ENCODE measurements at places on chromosomes 4 and X.

- DNase-seq = no peak
Observed at GRCh38 chr4:99635601-99636000, 22.0 kb downstream of the C4orf54 start.

- no peak for DNase-seq
Observed at GRCh38 chrX:116278826-116279225, 108.3 kb downstream of the AGTR2 start.

DNA sequence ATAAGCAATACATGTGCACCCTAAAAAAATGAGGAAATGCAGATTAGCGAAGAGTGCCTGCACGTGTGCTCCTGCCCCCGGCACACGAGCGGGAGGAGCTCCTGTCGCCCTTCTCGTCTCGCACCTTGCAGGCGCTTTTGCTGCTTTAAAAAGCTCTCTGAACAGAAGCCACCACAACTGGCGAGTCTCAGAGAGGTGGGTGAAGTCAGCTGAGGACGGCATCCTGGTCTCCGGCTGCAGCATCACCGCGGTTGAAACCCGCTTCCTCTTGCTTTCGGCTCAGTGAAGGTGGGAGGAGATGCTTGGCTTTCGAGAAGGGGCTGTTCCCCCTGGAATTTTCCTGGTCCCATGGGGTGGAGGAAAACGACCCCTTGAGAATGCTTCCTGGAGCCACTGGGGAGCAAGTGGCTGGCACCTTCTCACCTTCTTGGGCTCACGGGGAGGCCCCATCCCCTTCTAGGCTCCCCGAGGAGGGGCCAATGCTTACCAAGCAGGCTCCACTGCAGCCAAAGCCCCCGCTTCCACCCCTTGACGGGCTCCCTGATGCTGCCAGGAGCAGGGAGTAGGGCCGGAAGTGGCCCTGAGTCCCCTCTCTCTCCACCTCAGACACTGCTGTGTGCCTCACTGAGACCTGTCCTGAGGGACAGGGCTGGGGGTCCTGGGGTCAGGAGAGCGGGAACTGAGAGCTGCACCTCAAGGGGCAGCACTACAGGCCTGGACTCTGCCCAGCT is 29.2 kb upstream of the MXD4 start:
- no peak for DNase-seq

DNA sequence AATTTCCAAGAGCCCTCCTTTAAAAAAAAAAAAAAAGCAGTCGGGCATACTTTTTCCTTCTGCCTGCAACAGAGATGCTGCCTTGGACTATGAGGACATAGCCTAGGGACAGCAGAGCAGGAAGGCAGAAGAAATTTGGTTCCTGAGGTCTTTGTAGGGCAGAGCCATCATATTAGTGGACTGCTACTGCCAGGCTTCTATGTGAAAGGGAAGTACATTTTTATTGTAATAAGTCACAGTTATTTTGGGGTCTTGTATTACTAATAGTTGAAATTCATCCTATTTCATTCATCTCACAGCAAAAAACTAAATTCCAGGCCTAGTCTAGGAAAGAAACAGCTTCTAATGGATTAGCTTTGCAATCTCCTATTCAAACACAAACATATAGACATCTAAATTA is 211.2 kb downstream of the NSUN7 start:
- no peak for DNase-seq

DNA sequence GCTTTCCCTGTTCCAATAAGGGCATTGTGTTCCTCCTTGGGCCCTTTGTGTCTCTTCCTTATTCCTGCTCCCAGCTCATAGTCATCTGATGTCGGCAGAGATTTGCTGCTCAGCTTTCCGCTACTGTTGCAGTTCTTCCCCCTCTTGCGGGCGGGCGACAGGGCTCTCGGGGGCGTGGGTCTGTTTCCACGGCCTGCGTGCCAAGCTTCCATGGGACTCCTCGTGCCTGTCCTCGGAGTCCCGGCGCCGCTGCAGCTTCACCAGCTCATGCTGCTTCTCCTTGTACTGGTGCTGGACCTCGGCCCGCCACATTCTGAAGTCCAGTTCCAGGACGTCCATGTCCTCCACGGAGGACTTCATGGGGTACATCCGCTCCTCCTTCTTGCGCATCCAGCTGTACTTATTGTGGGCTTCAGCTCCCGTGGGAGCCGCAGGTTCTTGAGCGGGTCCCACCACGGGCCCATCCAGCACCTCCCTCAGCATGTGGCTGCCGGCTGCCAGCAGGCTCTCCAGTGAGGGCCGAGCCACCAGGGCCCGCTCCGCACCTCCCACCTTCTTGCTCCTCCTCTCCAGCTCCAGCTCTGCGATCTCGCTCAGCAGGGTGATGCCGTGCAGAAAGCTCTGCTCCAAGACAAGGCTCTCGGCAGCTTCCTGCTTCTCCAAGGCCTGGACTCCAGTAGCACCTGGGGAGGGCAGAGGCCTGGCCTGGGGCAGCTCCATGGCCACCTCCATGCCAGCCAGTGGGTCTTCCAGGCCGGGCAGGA is 74.1 kb upstream of the UCP1 start:
- no peak for DNase-seq

DNA sequence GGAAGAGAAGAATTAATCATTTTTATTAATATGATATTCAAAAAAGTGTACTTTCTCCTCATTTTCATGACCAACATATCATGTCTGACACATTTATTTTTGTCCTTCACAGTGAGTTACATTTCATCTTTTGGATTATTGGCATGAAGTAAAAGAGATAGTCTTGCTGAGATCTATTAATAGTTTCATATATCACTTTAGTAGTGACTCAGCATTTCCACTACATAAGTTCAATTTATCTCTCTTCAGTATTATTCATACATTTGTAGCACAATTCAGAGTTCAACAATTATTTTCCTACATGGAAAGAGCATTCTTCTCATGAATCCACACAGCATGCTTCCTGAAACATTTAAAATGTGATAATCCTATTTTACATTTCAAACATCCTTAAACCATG is 1461.1 kb downstream of the TECRL start:
- no peak for DNase-seq

DNA sequence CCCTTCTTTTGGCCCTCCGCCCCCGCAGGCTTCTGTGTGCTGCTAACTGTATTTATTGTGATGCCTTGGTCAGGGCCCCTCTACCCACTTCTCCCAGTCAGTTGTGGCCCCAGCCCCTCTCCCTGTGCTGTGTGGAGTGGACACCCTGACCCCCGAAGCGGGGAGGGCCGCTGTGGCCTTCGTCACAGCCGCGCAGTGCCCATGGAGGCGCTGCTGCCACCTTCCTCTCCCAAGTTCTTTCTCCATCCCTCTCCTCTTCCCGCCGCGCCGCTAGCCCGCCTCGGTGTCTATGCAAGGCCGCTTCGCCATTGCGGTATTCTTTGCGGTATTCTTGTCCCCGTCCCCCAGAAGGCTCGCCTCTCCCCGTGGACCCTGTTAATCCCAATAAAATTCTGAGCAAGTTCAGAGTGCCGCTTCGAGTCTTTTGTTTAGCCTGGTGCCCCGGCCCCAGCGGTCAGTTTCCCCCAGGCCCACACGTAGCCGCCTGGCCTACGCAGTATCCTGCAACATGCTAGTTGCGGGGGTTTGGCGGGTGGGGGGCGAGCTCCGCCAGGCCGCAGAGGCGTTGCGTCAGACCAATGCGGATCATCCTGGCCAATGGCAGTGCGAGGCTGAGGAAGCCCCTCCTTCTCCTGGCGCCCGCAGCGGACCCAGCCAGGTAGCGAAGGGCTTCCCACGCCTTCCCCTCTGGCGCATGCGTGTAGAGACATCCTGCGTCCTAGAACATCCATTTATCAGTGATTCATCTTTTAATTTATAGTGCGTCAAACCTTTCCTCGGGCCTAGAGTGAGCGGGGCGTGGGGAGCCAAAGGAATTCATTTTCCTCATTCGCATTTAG is 5.6 kb upstream of the KANTR start:
- DNase-seq = no peak

DNA sequence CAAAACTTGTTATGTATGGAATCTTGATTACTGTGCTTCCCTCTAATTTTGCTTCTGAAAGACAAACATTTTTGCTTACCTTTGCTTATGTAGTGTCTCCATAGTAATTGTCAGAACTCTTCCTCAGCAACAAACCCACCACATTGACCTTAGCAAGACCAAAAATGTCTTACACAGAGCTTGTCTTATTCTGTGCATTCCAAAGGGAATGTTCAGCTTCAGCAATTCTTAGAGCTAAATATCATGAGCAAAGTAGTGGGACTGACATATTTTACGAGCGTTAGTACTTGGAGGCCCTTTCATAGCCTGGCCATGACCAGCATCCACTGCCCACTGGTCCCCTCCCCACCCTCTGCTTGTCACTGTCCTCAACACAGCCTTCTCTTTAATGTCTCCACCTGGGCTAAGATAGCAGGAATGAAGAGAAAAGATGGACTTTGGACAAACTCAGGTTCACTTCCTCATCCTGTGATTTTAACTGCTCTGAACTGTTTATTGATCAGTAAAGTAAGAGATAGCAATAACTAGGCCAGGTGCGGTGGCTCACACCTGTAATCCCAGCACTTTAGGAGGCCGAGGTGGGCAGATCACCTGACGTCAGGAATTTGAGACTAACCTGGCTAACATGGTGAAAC is 15.5 kb upstream of the SH3D19 start:
- DNase-seq = no peak

- DNase-seq = no peak
Observed at GRCh38 chr4:39429476-39430334, 23.0 kb downstream of the KLB start.

DNA sequence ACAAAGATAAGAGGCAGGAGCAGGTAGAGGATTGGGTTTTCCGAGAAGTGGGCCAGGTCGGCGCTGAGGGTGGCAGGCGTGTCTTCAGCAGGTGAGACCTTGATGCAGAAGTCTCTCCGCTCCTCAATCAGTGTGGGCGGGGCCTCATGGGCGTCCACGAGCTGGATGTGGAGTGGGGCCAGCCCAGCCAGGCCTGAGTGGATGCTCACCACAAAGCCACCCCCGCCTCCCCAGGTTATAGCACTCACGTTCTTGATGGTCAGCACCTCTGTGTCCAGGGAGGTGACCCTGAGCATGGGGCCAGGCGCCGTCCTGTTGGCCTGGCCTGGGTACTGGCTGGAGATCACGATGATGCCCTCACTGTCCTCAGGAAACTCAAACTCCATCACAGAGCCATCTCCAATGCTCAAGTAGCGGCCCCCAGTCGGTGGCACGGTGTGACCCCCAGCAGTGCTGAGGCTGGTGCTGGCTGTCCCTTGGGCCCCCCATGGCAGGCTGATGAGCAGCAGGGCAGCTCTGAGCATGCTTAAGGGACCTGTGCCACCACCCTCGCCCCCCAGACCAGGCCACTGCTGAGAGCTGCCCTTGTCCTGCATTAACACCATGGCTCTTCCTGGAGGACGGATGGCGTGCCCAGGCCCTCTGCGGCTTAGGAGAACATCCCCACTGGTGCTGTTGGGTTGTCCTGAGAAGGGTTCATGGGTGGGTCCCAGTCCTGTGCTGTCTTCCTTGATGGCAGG is 1.9 kb downstream of the SLC10A3 start:
- DNase-seq = no peak

DNA sequence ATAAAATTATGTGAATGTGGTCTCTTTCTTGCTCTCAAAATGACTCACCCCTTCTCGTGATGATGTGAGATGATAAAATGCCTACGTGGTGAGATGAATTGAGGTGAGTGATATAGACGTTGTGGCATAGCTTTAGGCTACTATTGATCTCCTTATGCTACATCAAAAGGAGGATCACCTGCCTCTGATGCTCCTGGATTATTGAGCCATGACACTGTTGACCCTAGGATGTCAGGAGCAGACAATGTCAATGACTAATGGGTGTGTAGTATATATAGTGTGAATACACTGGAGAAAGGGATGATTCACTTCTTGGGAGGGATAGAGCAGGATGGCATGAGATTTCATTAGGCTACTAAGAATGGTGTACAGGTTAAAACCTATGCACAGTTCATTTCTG is 210.7 kb upstream of the PRPS2 start:
- no peak for DNase-seq

DNA sequence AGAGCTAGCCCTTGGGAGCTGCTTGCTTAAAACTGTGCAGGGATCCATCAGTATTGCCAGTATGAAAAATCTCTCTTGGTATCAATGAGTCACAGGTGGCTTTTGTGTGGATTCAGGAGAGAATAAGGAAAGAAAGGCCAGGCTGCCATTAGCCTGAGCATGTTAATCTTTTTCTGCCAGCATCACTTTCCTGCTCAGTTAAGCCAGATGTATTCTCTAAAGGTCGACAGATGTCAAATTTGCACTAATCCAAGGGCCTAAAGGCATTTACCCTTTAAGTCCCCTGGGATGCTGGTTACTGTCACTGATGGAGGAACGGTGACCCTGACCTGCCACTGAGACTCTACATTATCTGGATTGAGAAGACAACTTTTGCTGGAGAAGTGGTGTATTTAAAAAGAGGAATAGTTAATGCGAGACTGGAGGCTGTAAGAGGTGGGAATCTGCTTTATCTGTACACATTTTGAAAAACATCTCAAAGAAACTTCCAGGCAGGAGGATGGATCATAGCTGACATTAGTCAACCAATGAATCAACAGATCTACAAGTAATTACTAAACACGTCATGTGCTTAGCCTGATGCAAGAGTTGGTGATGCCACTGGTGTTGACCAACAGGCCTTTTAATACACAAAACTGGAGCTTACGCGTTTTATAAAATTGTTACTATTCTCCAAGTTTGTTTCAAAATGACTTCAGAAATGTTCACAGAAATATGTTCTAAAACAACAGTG is 241.4 kb upstream of the ANXA3 start:
- DNase-seq = no peak

DNA sequence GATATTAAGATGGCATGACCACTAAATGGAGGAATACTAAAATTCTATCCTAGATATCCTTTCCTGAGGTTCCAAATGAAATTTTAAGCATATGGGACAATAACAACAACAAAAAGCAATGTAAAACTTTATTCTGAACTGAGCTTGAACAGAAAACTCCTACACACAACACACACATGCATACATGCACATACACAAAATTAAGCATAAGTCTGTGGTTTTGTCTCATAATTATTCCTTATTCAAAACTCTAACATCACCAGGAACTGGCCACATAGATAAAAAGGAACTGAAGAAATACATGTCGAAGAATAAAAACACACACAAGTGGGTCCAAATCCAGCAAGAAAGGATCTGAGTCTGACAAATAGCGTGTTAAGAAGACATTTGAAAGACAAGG is 168.0 kb downstream of the COX18 start:
- no peak for DNase-seq

DNA sequence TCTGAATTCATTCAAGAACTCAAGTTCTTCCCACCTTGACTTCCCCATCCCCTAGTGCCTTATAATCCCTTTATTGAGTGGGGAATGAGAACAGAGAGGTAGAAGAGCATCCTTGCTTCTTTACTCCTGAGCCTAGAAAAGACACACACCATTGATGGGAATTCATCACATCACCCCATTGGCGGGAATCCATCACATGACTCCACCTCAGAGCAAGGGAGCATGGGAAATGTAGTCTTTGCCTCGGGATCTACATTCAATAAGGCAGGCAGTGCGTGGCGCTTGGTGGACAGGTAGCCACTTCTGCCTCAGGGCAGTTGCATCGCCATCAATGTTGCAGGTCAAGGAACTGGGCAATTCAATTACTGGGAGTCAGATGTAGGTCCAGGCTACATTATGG is 50.7 kb downstream of the MXRA5 start:
- DNase-seq = no peak

Data from Panc1 (cell line).